ENCODE measurements at places on chromosomes 12 and 14.

GRCh38 chr14:91249841-91250616 lies 5.5 kb upstream of the GPR68 start:
- DNase-seq, result no peak

DNA sequence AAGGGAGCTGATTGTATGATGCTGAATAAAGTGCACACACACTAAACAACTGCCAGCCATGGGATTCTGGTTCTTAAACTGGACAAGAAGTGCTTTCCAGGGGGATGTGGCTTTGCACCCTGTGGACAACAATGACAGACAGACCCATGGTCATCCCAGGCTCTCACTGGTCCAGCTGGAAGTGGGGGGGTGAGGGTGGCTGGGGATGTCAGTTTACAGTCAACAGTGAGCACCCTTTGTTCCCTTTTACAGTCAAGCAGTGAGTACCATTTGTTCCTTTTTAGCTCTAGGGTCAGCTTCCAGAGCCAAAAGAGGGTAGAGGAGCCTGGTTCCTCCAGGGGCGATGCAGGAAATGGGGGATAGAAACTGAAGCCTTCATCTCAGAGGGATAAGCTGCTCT lies 100.7 kb downstream of the SMOC1 start:
- DNase-seq, result no peak

GRCh38 chr12:116880817-116881324 lies 370 bp downstream of the HRK start:
- peak; percentile 22 for DNase-seq

DNA sequence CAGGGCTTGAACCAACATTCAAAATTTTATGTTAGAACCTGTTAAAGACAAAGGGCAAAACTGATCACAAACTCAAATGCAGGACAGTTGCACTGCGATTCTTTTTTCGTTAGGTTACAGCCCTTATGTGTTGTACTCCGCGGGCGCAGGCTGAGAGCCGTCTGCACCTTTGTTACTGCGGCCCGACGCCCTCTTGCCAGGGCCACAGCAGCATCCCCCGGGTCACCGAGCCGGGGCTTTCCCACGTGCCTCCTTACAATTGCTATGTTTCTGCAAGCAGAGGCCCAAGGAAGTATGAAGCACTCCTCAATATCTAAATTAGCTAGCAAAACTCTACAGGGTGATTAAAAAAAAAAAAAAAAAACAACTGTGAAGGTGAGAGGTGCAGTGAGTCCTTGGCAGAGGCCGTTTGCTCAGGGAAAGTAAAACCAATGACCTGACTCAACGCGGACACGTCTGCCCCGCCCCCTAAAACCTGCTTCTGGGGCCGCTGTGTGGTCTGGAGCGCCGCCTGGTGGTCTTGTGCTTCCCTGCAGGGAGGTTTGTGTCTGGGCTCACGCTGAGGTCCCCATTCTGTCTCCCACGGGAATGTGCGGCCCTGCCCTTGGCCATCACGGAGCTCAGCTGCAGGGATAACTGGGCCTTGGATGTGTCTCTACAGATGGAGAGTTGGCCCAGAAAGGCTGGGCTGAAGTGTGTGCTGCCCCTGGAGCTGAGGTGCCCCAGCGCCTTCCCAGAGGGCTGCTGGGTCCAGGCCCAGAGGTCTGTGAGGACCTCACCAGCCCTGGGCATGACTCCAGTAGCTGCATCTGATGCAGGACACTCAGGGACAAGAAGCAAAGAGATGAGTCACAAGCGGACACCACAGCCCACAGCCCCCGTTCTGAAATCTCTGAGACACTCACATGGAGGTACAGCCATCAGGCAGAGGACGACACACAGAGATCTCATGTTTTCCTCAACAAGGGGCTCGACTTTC lies 418.5 kb downstream of the TMEM121 start:
- DNase-seq, result peak; percentile 83

- no peak for DNase-seq
These were observed 530 bp upstream of the NEMF start for GRCh38 chr14:49853158-49853477.

DNA sequence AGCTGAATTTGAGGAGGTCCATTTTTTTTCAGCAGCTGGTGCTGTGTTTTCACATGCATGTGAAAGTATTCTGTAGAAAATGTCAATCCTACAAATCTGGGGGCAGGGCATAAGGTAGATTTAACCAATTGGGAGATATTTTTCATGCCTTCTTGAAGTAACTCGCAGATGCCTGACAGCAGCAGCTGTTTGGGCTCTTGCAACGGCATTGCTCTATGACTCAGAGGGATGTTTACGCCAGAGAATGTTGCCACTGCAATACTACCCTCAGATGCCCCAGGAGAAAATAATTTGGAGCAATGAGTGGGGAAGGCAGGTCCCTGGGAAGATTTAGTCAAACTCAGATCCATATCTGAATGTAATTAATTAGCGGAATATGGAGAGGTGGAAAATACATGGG lies 42.5 kb upstream of the MYBPC1 start:
- DNase-seq, result no peak

GRCh38 chr12:96462571-96463280 lies 26.7 kb upstream of the CFAP54 start:
- no peak for DNase-seq

DNA sequence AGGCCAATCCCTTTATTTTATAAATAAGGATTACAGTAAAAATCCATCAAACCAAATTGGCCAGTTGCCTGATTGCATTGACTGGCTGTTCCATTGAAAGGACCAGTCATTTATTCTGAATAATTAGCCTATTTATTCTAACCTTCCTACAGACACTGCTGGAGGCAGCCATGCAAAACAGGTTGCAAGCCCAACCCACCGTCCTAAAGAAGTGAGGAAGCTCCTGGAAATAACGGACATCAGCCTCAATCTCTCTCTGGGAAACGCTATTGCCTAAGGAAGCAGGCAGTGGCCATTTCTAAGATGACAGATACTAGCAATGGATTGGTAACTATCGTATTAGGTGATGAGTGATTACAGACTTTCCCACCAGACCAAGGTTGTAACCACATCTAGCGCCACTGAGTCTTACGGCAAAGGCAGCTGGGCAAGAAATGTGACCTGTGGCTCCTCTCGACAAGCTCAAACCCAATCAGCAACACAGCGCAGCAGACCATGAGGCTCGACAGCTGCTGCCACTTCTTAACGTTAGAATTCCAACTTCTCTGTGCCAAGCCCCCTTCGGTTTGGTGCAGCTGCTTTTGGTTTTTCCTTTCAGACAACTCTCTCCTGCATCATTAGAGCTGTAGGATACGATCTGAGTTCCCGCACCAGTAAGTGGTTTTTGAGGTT lies 134.2 kb downstream of the KCNK10 start:
- no peak for DNase-seq

GRCh38 chr12:100472325-100472724 lies 1.3 kb upstream of the NR1H4 start:
- no peak for DNase-seq

DNA sequence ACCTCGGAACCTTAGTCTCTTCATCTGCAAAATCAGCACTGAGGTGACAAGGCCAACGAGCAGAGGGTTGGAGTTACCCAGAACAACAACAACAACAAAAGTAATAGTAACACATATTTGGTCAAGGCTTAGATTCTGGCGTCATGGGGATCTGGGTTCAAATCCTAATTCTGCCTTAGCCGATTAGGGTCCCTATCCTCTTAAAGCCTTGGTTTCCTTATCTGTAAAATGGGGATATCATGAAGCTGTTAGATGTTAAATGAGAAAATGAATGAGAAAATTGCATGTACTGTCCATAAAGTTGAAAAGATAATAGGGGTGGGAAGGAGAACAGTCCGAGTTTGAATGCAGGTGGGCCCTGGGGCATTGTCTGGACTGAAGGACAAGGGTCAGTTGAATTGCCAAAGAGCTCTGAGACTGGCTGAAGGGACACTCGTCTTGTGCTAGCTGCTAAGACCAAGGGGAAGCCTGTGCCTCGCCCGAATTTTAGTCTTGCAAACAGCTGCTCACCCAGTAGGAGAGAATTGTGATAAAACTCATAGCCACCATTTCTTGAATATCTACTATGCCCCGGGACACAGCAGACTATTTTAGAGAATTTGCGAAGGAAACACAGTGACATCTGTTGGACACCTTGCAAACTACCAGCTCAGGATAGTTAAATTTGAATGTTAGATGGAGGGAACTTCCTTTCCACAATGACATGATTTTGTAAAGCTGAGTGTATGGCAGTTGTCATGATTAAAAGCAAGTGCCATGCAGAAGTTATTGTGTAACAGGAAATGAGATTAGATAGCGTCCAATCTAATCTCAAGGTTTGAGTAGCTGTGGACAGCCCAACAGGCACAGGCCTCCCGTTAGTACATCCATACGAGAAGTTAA lies 6.8 kb upstream of the HNF1A start:
- no peak for DNase-seq

GRCh38 chr12:90274407-90274806 lies 565.8 kb upstream of the ATP2B1 start:
- DNase-seq, result no peak

DNA sequence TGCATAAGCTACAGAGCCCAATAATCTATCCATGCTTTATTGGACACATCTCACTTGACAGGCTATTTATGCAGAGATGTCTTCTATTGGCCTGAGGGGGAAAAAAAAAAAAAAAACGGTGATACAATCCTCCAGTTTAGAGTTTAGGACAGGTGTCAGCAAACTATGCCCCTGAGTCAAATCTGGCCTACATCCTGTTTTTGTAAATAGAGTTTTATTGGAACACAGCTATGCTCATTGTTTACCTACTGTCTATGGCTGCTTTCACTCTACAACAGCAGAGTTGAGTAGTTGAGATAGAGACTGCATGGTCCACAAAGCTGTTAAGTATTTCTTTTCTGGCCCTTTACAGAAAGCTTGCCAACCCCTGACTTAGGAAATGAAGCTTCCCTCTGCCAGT lies 403.1 kb downstream of the C12orf75 start:
- no peak for DNase-seq

DNA sequence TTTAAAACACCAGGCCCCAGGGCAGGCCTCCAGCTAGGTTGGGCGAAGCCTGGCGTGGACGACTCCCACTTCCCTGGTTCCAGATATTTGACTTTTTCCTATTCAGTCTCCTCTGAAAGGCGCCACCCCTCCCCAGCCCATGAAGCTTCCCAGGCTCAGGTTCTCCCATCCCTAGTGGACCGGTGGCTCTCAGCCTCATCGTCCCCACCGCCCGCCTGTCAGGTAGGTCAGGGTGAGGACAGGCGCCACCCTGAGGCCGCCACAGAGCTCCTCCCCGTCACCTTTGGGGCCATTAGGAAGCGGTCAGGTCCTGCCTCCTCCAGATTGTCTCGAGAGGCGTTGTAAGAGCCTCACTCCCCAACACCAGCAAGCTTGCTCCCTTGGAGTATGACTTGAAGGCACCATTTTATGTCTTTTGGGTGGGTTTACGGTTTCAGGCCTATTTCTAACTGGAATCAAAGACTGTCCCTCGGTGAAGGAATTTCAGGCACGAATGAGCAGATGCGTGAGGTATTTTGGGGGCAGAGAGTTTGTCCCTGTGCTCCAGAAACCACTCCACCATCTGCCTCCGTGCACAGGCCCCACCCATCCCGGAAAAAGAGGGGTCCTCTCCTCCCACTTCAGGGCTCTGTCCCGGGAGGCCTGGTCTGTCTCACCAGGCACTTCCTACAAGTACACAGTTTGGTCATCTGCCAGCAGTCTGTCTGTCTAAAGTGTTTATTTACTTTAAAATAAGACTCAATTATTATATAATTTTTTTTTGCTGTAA lies 55.6 kb downstream of the TSPAN9 start:
- DNase-seq, result no peak

DNA sequence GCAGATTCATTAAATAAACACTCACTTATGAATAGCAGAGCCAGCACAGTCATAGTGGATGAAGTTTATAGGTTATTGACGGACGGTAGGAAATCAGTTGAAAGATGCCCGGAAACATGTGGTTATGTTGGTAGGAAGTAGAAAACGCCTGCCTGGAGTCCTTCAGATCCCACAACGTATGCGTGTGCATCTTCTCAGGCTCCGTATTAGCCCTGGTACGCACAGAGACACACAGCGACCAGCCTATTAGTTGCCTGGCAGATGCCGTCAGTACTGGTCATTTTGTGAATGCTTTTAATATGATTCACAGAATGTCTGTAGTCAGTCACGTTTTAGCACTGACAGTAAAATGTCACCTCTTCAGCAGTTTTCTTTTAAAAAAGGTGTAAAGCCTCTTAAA lies 196.4 kb downstream of the RGS6 start:
- no peak for DNase-seq

DNA sequence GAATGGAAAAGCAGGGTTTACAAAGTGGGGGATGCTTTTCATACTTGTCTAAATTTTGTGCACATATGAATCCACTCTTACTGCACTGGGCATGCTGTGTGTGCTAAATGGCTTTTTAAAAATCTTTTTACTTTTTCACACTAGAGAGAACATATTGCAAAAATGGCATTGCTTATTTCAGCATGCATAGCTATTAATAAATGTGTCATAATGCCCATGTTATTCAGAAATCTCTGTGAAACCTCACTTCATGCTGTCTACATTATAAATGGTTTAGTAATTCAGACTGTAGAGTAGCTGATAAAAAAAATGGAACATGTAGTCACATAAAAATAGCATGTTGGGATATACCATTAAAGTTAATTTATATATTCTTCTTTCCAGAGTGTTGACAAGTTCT lies 593.8 kb downstream of the RPL10L start:
- DNase-seq, result no peak

DNA sequence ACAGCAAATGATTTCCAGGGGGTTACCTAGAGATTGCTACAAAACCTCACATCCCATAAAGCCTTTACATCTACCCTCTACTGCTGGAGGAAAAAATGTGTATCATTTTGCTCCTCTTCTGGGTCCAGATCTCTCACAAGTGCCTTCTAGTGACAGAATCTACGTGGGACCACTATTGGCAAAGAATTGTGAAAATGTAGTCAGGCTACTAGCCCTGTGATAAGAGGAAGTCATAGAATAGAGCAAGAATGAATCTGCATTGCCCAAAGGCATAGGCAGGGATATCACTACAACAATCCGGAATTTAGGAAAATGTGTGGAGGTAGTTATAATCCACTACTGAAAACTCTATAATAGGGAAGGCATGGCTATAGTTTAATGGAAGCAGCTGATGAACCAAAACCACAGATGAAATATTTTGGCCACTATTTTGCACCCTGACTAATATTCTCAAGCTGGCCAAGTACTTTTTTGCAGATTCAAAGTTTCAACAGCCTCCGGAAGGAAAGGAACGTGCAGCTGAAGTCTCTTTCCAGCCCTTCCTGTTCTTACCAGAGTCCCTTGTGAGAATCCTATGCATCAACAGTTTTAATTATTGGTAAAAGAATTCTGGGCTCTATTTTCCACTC lies 176.8 kb downstream of the PHLDA1 start:
- DNase-seq, result no peak

DNA sequence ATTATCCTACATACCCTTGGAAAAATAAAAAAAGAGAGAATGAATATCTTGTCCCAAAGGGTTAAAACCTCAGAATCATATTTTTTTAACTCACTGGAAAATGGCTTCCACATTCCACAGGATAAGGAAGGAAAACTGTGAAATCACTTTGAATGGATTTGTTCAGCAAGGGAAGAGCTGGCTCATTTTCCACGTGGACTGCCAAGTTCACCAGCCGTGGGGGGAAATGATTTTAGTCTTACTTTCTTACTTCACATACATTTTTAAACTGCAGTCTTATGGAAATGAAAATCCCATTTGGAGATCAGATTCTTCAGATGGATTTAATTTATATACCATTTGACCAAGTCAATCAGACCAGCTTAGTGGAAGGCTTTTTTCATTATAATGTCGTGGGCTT lies 29.9 kb upstream of the AEBP2 start:
- no peak for DNase-seq

- DNase-seq, result no peak
These were observed 8.2 kb upstream of the WASHC4 start for GRCh38 chr12:105099356-105099755.
